ENCODE measurements at places on chromosomes 16 and 17.

- DNase-seq, result no peak
Observed at GRCh38 chr17:50578173-50578572, 17.7 kb downstream of the CACNA1G start.

DNA sequence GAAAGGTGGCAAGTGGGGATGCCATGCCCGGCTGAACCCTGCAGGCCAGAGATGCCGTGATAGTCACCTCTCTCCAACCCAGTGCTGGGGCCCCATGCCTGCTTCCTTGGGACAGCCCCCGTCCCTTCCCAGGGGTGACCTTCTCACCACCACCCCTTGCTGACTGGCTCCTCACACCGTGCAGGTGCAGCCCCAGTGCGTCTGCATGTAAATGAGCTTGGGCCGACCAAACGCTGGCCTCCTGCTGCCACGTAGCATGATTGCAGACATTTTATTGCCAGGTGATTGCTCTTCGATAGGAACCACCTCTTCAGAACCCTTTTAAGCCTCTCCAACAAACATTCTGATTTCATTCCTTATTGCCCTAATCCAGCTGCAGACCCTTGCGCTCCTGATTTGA lies 32.5 kb downstream of the ASIC2 start:
- DNase-seq, result no peak

DNA sequence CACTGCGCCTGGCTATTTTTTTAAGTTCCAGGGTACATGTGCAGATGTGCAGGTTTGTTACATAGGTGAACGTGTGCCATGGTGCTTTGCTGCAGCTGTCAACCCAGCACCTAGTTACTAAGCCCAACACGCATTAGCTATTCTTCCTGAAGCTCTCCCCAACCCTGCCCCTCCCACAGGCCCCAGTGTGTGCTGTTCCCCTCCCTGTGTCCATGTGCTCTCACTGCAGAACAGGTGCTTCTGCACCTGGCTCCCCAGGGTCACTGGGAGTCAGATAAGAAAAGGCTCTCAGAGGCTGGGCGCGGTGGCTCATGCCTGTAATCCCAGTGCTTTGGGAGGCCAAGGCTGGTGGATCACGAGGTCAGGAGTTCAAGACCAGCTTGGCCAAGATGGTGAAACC lies 6.2 kb downstream of the HASPIN start:
- DNase-seq, result no peak

- DNase-seq, result no peak
Observed at GRCh38 chr17:20256144-20256543, 211.2 kb downstream of the LGALS9B start.

DNA sequence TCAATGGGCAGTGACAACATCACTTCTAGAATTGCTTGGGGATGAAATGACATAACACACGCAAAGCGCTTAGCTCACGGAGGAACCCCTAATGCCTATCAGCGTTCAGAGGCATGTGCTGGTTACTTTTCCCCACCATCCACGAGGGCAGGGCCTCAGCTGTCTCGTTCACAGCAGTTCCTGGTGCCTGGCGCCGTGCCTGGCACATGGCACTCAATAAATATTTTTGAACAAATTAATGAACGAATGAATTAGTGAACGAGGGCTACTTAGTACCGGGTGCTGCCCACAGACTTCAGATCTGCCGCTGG lies 14.1 kb upstream of the CIBAR2 start:
- no peak for DNase-seq

DNA sequence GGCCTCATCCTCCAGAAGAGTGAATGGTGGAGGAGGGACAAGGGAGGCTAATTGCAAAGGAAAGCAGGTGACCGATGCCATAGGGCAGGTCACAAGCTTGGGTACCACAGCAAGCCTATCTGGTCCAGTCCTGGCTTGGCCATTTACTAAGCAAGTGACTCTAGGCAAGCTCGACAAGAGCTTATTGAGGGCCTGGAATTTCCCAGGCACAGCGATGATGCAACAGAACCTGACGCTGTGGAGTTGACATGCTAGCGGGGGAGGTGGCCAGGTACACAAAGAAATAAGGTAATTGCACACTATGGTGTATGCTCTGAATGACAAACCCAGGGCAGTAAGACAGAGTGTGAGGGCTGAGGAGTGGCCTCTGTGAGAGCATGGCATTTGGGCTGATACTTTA lies 98.5 kb downstream of the PGS1 start:
- DNase-seq, result no peak

GRCh38 chr16:73036074-73036826 lies 11.7 kb downstream of the ZFHX3 start:
- DNase-seq, result no peak

DNA sequence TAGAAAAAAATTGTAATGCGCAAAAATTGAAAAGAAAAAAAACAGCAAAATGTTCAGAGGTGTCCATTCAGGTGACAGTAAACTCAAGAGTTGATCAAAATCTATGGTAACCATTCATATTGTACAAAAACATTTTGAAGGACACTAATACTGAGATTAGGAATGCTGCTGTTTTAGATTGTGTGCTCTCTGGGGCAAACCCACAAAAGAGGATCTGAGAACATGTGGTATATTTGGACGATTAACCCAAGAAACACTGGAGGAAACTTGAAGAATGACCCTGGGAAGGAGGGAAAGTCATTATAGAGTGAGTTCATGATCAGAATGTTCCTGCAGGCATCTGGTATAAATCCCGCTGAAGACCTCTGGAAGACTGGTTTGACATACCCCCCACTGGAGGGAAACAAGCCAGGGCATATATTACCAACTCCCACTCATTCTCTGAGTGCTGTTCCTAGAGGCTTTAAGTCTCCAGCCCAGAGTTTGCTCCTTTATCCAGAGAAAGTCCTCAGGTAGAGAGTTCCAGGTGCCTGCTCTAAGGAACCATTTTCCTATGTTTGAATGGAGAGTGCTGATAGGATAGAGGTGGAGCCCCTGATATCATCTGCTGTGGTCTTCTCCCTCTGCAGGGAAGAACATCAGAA lies 1.2 kb downstream of the KRTAP4-2 start:
- DNase-seq, result no peak

DNA sequence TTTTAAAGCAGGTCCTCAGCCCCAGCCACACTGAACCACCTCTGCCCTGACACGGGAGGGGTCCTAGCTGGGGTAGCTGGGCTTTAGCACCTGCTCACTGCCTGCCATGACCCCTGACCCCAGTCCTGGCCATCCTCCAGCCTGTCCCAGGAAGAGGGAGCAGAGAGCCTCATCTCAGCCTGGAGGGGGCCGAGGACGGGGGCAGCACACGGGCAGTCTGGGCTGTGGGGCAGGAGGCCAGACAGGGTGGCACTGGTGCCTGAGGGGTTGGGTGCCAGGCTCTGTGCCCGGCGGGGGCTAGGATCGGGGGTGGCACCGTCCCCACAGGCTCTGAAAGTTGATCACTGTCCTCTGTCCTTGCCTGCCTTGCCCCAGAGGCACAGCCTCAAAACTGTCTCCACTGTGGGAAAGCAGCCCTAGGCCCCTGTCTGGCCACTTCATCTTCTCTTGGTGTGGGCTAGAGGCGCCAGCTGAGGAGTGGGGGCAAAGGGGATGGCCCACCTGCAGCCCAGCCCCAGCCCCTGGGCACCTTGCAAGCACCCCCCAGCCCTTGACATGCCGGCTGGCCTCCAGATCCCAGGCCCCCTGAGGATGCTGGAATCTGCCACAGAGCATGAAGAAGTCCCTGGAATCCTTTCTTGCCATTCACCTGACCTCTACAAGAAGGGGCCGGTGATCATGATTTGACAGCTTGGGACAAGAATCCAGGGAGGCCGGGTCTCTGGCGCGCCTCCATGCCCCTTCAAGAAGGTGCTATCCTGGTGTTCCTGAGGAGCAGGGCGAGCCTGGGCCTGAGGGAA lies 15.7 kb downstream of the ENDOV start:
- DNase-seq, result no peak
